Right cardiac atrium (tissue), 5 donors: ENCODE measurements at places on chromosomes 12 and 14. TPM values are rescaled to one million over a fixed set of nuclear protein-coding genes. Genes with fewer than 3 reads are reported as not detected.

The KRT83 gene
- not detected for total RNA-seq

The SLC7A8 gene
- total RNA-seq = 10.8 TPM

DNA sequence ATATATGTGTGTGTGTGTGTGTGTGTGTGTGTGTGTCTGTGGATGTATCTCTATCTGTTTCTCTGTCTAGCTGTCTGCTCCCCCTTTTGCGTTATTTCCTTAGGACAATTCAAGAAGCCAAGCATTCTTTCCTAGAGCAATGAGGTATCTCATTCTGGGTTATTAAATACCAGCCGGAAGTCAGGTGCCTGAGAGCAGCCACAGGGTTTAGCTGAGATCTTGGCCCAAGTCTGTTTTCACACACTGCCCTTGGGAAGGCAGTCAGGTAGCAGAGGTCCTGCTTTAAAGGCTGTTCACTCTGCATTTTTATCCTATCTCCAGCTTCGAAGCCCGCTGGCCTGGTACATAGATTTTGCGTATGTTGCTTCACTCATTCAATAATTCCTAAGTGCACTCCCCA is 76.8 kb downstream of the TSPAN9 start:
- no peak for DNase-seq

DNA sequence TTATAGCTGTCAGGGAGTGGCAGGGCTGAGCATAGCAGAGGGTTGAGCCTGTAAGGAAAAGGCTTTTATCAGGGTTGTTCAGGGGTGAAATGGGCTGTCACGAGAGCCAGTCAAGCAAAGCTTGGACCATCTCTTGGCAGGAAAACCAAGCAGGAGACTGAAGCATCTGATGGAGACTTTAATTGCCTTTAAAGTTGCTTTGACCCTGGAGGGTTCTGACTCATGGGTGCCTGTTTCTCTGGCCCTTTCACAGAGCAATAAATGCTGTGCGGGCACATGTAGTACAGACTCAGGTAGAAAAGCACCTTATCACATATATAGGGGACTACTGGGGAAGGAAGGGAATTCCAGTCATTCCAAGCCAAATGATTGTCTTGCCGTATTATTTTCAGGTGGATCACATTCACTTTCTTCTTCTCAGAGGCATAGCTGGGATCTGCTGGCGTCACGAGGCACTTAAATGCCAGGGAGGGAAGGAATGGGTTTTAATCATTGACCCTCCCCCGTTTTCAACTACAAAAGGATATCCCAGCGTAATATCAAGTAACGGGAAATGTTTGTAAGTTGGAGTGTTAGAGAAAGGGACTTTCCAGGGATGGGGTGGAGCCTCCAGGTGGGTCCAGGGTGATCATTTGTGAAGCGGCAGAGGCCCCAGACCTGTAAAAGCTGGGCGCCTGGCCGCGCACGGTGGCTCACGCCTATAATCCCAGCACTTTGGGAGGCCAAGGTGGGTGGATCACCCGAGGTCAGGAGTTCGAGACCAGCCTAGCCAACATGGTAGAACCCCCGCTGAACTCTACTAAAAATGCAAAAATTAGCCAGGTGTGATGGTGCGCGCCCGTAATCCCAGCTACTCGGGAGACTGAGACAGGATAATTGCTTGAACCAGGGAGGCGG is 34.9 kb downstream of the PLEKHD1 start:
- DNase-seq = no peak

DNA sequence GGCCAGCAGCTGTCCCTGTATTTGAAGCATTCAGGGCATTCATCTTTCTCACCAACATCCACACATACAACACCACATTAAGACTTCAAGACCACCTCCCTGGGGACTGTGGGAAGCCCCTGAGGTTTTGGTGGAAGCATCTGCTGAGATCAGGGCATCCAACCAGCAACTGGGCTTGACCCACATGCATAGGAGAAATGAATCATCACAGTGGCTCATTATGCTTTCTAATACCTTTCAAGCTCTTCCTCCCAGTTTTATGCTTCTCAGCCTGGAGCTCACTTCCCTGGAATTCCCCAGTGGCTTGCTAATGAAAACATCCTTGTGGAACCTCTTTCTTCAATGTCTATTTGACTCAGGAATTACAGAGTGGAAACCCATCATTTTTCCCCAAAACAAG is 21.4 kb upstream of the CMKLR1 start:
- DNase-seq = no peak

GRCh38 chr14:102998393-102998792 is 59.0 kb downstream of the CDC42BPB start:
- DNase-seq = no peak

The KRT79 gene
- total RNA-seq = not detected

DNA sequence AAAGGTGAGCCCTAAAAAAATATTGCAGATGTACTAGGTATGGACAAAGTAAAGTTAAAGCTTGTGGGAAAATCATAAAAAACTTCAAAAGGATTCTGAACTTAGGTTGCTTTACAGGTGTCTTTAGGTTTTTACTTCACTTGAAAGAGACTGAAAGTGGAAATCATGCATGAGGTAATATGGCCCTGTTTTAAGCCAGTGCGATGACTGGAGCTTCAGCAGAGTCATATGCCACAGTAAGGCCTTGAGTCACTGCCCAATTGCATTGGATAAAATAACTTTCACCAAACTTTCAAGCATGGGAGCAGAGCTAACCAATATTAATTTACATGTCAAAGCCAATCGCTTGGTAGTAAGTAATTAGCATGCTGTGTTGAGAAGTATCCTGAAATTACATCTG is 63.9 kb upstream of the TMEM260 start:
- DNase-seq = no peak

The CLEC6A gene
- total RNA-seq = not detected

GRCh38 chr12:102343361-102344121 is 136.8 kb downstream of the IGF1 start:
- DNase-seq = no peak

DNA sequence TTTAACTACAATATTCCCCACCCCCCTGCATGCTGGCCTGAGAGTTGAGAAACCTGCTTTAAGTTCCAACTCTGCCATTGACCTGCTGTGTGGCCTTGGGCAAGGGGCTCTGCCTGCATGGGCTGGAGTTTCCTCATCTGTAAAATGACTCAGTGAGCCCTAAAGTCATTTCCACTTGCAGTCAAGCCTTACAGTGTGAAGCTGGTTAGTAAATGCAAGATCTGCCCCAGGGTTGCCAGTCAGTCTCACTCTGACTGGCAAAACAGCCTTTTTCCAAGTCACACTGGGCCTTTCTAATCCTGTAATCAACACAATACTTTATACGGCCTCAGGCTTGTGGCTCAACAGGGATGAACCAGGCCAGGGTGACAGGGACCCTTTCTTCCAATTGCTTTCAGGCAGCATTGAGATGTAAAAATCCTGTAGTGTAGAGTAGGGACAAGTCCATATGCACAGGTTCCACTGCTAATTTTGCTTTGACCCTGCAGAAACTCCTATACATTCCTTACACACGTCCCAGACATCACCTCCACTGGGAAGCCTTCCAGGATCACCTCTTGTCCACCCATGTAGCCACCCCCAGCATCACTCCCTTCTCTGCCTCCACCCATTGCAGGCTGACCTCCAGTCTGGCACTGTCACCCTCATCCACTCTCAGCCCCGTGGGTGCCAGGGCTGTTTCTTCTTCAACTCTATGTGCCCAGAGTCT is 42.6 kb upstream of the PRIMA1 start:
- DNase-seq = no peak

DNA sequence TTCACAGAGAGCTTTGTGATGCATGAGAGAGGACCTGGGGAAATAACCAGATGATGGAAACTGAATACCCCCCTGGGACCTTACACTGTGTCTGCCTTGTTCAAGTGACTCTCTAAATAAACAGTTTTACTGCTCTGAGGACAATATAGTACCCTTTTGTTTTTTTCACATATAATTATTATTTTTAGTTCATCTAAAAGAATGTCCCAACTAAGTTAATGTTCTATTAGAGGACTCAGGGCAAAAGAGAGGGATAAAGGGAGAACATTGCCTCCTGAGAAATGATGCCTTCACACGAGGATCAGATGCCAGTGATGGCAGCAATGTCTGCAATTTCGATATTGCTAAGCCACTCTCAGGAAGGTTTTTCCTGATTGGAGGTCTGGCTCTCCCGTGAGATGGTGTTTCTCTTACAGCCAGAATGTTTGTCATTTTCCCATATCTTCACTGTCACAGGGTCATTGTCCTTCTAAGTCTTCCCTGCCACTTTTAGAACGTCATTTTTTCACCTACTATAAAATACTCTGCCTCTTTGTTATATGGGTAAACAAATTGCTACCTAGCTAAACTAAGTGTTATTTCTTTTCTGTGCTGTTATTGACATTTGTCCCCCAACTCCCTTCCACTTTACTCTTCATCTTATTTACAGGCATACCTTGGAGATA is 201.6 kb downstream of the RAD51B start:
- no peak for DNase-seq
